PC-9 (cell line): ENCODE measurements at places on chromosomes 2 and 18. TPM values are rescaled to one million over a fixed set of nuclear protein-coding genes. Genes with fewer than 3 reads are reported as not detected.

GRCh38 chr2:19021721-19022120 is 336.7 kb downstream of the OSR1 start:
- DNase-seq, result no peak

DNA sequence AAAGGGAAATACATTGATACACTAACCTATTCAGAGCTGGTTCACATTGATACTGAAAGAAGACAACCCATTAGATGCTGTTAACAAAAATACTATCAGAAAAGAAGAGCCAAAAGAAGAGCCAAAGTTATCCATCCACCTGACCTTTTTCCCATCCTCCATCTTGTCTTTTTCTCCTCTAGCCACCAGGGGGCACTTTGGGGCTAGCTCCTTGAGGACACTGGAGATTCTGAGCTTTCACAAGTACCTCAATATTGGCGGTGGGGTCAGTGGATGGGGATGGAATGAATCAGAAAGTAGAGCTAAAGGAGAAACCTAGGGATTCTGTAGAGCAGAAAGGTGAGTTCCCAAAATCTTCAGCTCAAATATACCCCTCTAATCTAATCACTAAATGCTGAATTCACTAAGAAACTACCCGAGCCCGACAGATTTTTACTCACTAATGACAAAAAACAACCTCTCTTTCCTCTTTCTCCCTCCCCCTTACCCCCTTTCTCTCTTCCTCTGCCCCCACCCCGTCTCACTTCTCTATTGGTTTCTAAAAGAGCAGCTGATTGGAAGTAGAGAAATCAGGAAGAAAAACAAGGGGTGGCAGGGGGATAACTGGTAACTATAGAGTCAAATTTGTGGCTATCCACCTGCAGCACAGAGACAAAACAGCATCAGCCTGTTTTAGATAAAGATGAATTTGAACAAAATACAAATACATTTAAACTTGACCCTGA is 203.3 kb downstream of the TCF4 start:
- no peak for DNase-seq

GRCh38 chr2:132733094-132733493 is 63.1 kb upstream of the LYPD1 start:
- no peak for DNase-seq

The SPTBN1 gene
- 234 and 262 TPM in 2 replicates for total RNA-seq

DNA sequence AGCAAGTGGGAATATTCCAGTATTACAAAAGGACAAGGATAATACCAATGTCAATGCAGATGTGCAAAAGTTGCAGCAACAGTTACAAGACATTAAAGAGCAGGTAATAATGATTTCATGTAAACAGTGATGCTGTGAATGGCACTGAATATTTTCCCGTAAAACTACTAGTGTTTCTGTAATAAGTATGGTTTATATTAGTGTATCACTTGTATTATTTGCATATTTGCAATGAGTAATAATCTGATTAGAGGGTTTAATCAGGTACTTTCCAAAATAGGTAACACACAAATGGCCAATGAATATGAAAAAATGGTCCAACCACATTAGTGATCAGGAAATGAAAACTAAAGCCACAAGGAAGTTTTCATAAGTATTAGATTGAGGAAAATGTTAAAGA is 118.0 kb downstream of the MIB1 start:
- no peak for DNase-seq

GRCh38 chr2:44933434-44933951 is 8.0 kb upstream of the SIX3 start:
- DNase-seq, result no peak

- no peak for DNase-seq
These were observed 31.0 kb upstream of the TNS1 start for GRCh38 chr2:218033590-218034496.

GRCh38 chr2:238854699-238855229 is 6.9 kb downstream of the TWIST2 start:
- no peak for DNase-seq

GRCh38 chr2:235142601-235143000 is 190.8 kb downstream of the SH3BP4 start:
- no peak for DNase-seq

The MBD5 gene
- total RNA-seq, result 35.1 and 46.5 TPM in 2 replicates

DNA sequence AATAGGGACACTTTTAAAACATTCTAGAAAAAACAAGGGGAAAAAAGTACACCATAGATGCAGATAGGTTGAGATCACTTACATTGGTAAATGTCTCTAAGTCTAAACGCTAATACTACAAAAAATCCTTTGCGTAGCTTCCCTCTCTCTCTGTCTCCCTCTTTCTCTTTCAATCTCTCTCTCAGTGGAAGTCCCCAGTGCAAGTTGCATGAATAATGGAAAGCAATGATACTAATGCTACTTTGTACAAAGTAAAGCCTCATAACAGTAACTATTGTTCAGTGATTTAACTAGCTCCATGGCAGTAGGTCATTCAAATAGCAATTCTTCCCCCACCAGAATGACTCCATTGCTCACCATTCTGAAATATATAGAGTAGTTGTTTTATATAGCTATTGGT is 12.8 kb downstream of the MEIS1 start:
- no peak for DNase-seq

DNA sequence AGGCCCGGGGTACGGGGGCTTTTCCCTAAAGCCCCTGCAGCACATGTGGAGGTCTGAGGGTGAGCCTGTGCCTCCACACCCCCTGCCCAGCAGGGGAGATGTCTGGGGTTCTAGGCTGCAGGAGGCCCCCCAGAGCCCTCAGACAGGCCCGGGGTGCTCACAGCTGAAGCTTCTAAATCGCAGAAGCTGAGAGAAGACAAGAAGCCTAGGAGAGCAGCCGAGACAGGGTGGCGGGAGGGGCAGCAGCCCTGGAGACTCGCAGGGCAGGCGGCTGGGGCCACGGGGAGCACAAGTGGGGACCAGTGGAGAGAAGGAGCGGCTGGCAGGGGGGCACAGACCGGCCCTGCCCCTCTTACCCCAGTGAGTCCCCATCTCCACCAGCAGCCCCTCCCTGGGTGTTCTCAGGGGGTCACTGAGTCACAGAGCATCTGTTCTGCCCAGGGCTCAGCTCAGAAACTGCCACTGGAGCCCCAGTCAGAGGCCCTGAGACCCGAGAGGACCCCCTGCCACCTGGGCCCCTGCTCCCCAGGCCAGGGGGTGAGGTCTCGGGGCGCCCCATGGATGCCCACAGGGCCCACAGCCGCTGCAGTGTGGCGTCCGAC is 26.1 kb downstream of the GPC1 start:
- DNase-seq, result no peak

The LHCGR gene
- total RNA-seq, result not detected in 2 replicates

GRCh38 chr18:62420513-62421209 is 95.6 kb downstream of the TNFRSF11A start:
- peak; percentile 37 for DNase-seq
